COR-L47 (cell line): ENCODE measurements at places on chromosomes 7 and 10.

DNA sequence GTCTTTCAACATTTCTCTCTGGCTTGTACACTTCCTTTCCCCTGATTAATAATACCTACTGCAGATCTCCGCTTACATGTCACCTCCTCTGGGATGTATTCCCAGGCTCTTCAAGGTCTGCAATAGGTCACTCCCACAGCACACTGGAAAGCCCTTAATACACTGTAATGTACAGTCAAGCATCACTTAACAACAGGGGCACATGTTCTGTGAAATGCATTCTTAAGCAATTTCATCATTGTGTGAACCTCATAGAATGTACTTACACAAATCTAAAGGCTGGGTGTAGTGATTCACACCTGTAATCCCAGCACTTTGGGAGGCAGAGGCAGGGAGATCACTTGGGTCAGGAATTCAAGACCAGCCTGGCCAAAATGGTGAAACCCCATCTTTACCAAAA lies 1.9 kb downstream of the COX15 start:
- DNase-seq: no peak

DNA sequence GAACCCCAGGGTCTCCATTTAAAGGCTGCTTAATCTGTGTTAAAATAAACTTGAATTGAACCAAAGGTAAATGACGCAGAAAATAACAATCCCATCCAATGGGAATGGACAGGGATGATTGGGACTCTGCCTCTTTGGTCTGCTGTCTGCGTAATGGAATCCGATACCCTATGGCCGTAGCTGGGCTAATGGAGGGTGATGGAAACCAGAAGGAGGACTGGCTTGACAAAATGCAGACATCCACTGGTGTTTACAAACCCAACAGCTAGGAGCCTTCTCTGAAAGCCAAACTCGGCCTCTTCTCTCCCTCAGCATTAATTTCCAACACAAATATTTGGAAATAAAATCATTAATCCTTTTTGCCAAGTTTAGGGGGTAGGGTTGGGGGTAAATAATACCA lies 162.2 kb upstream of the CHST15 start:
- DNase-seq: no peak

GRCh38 chr7:132757783-132758182 lies 181.5 kb upstream of the PLXNA4 start:
- no peak for DNase-seq

- DNase-seq: no peak
Measured at GRCh38 chr10:11553773-11554381, 57.6 kb downstream of the USP6NL start.
